Occipital lobe (tissue), 3 donors: ENCODE measurements at places on chromosomes 13 and 19. TPM values are rescaled to one million over a fixed set of nuclear protein-coding genes. Genes with fewer than 3 reads are reported as not detected.

The RFPL4A gene
- total RNA-seq, result not detected

- DNase-seq, result no peak
Observed at GRCh38 chr13:69866555-69866954, 241.1 kb upstream of the ATXN8OS start.

DNA sequence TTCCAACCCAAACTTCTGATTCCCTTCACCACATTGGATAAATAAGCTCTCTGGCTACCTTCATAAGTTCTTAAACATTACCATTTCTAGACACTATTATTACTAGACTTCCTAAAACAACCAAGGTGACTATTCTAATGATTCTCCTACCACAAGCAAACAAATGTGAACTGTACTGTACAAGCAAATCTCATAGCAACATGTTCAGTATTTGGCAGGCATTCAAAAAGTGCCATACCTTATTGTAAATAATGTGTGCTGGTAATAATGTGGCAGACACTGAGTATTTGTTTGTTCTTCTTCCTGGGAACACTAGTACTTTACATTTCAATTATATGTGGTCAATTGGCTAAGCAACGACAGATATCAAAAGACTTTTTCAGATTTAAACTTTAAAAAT lies 986.0 kb upstream of the SPRY2 start:
- no peak for DNase-seq

DNA sequence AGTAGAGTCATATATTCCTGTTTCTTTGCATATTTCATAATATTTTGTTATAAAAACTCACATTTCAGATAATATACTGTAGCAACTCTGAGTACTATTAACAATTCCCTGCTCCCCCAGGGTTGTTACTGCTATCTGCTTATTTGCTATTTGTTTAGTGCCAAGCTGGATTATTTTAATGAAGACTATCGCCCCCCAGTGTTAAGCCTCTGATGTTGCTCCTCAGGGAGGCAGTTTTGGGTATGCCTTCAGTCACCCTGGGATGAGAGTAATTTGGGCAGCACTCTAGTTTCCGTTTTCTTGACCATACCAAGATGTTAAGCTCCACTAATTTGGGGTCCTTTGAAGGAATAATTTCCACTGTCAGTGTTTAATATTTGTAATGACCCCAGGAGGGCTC lies 46.0 kb downstream of the MICU2 start:
- DNase-seq, result no peak

The NFIX gene
- 124 TPM for total RNA-seq

DNA sequence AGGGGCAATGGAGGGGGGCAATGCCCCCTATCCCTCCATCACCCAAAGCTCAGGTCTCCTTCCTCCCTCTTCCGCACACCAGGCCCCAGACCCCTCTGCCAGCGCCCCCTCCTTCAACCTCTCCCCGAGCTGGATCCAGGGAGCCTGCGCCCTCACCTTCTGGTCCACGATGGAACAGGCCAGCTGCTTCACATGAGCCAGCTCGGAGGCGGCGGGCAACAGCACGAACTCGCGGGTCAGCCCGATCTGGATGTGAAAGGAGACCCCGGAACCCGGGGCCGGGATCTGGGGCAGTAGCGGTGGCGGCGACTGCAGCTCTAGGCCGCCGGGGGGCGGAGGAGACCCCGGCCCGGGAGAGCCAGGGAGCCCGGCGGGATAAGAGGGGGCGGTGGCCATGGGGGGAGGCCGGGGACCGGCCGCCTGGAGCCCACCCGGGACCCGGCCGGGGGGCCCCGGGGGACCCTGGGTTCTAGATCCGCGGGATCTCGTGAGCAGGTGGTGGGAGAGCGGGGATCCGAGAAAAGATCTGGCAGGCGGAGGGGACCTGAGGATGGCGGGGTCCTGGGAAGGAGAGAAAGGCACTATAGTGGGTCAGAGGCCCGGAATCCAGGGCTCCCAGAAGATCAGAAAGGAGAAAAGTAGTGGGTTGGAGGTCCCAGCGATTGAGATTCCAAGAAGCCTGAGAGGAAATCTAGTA lies 791 bp downstream of the PRKD2 start:
- DNase-seq, result no peak

- no peak for DNase-seq
Observed at GRCh38 chr13:68719815-68720214, 1387.8 kb upstream of the ATXN8OS start.

The SMAD9 gene
- 20.1 TPM for total RNA-seq

- no peak for DNase-seq
Observed at GRCh38 chr19:6035026-6035425, 57.1 kb upstream of the RANBP3 start.

DNA sequence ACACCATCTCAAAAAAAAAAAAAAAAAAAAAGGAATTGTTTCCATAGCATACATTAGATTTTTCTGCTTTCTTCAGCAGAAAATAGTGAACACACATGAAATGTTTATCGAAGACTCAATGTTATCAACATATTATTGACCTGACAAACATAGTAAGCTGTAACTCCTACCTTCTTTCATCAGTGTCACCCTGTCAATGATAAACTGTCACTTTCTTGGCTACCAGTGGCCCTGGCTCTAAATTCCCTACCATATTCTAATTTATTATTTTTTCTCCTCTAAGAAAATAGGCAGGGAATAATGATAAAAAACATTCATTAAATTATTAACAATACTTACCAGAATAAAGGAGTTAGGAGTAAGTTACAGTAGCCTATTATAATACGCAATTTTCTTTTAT lies 127.3 kb upstream of the KLHL1 start:
- DNase-seq, result no peak

GRCh38 chr13:36668316-36668715 lies 5.5 kb upstream of the SERTM1 start:
- no peak for DNase-seq

The NLRP7 gene
- total RNA-seq, result not detected

DNA sequence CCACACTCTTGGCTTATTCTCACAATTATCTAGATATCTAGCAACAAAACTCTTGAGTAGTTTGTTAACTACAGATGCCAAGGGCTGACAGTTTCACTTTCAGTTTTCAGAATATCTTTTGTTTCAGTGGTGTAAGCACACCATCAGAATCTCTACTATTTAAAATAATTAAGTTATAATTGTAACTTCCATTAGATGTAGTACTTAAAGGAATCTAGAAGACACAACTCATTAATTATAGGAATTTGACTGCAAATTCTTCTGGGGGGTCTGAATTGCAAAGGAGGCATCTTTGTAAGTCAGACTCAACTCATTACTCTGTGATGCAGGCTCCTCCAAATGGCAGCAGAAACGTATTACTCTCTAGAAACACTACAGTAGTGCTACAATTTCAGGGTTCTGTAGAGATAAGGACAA lies 44.9 kb upstream of the USPL1 start:
- no peak for DNase-seq

DNA sequence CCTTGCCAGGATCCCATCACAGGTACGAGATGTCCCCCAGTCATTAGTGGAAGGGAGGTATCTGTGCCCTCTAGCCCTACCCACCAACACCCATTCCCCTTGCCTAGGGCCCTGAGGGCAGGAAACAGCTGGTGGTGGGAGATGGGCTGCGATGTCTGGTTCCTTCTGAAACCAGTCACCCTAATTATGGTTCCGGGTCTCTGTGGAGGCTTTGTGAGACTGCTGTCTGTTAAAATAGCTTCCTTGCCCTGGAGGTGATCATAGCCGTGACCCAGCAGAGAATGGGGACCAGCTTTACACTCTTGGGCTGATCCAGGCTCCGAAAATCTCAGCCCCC lies 5.5 kb downstream of the ALDH16A1 start:
- no peak for DNase-seq

DNA sequence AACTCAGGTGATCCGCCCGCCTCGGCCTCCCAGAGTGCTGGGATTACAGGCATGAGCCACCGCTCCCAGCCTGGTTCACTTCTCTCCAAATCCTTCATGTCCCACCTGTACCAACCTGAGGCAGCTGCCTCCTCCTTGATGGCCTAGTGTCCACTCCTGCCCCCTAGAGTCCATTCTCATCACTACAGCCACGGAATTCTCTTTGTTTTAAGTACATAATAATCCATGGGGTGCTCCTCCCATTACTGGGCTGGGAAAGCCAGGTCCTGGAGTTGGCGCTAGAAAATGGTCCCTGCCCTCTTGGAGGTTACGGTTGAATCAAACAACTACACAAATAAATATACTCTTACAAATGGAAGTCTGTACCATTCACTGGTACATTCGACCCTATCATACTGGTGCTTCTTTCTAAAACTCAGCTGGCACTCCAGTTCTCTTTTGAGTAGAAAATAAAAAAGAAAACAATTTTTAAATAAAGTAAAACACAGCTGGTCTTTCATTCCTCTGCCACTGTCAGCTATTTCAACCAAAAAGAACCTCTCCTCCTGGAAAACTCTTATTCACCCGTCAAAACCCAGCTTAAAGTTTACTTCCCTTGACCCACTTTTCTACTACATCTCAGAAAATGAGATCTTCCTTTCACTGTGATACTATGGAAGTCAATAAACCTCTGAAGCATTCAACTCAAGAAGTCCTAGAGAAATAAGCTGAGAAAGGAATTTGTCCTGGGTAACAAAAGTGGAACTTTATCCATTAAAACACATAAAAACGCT lies 22.4 kb upstream of the ARHGEF18 start:
- no peak for DNase-seq

GRCh38 chr19:2055931-2056836 lies 5.1 kb upstream of the MKNK2 start:
- no peak for DNase-seq

The UNC13A gene
- total RNA-seq, result 29.6 TPM

The COL4A2 gene
- total RNA-seq, result 56.8 TPM

GRCh38 chr19:47145639-47146486 lies 15.2 kb downstream of the SAE1 start:
- no peak for DNase-seq
